GM23338 (cell line): ENCODE measurements at places on chromosomes 4 and X.

- no peak for DNase-seq
Measured at GRCh38 chr4:22874334-22874912, 181.7 kb downstream of the GBA3 start.

DNA sequence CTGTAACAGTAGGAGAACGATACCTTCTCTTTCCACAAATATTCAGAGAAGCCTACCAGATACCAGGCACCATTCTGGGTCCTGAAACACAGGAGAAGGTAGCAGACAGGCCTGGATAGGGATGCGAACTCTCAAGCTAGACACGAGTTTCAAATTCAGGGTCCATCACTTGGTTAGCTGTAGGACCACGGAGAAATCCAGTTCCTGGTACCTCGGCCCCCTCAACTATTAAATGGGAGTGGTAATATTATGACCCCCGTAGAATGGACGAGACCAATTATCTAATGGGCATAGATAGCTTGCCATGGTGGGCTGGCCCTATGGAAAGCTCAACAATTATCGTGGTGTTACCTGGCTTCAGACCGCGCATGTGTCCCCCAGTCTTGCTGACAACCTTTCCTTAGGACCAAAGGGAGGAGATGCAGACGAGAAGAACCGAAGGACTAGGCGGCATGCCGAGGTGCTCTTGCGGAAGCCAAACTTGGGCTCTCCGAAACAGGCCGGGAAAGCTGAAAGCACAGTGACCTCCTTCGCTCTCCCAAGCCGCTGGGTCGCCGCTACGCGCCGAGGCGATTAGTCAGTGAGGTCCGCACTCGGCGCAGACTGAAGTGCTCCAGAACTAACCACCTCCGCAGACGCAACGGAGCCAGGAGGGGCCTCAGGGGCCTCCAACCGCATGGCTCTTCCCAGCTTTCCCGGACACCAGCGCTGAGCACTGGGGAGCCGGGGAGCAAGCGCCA lies 19.6 kb downstream of the NKX3-2 start:
- peak; percentile 77 for DNase-seq

DNA sequence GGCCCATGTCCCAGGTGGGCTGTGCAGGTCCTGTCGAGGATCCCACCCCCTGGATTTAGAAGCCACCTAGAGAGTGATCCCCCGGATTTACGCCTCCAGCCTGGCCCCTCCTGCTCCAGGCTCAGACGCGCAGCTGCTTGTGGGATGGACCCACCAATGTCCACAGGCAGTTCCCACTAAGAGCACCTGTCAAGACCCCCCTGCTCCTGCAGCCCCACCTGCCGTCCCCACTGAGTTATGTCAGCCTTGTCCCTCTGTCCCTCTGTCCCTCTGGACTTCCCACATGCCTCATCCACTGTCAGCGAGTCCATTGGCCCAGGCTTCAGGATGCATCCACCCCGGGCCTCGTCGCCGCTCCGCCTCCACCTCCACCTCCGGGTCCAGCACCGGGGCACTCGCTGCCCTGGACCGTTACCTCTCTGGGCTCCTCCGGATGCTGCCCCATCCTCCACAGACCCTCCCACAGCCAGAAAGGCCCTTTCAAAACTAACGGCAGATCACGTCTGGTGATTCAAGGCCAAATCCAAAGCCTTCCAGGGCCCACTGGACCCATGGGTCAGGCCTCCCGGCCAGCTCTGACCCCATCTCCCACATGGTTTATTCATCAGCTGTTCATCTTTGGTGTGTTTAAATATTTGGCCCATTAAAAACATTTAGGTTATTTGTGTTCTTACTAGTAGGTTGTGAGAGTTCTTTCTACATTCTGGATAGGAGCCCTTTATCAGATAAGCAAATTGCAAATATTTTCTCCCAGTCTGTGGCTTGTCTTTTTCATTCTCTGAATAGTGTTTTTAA lies 28.3 kb downstream of the HTRA3 start:
- no peak for DNase-seq

GRCh38 chr4:150158041-150158440 lies 79.8 kb downstream of the DCLK2 start:
- no peak for DNase-seq

GRCh38 chr4:41192136-41192535 lies 22.2 kb downstream of the APBB2 start:
- no peak for DNase-seq

DNA sequence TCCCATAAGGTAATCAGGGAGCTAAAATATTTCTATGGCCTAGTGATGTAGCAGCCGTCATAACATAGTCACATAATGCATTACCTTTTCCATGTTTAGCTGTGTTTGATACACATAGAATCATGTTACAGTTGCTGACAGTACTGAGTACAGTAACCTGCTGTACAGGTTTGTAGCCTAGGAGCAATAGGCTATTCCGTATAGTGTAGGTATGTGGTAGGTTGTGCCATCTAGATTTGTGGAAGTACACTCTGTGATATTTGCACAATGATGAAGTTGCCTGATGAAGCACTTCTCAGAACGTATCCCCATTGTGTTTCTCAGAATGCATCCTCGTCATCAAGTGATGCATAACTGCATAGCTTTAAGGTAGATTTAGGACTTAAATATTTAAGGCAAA lies 495.6 kb upstream of the ZFP42 start:
- DNase-seq = no peak

DNA sequence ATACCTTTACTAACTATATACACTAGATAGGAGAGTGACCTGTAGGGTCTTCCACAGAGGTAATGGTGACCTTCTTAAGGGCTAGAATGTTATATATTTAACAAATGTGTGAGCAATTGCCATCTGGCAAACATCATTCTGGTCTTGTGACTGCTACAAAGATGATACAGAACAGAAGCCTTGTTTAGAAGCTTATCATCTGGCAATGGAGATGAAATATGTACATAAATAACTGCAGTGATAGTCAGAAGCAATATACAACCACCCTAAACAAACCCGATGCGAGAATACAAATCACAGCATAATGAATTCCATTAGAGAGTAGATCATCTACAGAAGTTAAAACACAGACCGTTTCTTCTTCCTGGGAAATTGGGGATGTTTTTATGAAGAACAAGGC lies 952.7 kb upstream of the SLIT2 start:
- no peak for DNase-seq

DNA sequence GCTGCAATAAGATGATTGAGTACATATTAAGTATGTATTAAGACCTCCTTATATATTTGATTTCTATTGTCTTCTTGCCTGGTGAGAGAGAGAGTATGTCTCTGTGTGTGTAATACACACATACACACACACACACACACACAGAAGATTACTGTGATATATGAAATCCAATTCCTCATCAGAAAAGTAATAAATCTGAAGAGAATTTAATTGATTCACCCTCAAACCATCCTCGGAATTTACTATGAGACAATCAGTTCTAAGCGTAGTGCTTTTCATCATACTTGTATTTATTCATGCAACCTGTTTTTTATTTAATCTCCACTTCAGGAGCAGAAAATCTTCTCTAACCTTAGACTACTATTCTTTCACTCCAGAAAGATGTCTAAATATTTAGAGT lies 62.3 kb upstream of the TLL1 start:
- DNase-seq = no peak

- DNase-seq = peak; percentile 19
Measured at GRCh38 chr4:39976945-39977488, 694 bp downstream of the PDS5A start.

GRCh38 chr4:28259951-28260350 lies 1399.3 kb downstream of the STIM2 start:
- DNase-seq = no peak

DNA sequence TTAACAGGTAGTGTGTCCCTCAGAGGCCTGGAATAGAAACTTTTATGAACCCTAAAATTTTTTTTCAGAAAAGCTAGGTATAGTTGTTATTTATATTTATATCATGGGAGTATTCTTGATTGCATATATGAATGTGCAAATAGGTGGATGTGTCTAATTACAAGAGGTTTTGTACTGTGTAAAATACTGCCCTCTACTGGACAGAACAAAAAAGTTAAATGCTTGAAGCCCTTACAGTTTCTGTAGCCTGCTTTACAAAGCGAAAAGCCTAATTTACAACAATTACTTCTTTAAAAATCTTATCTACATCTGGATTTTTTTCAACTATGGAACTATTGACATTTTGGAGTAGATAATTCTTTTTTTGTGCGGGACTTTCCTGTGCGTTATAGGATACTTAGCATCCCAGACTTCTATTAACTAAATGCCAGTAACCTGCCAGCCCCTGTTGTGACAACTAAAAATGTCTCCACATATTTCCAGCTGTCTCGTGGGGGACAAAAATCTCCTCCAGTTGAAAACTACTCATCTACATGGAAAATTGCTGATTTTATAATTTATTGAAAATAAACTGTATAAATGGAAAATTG lies 35.1 kb downstream of the ENPEP start:
- DNase-seq = peak; percentile 78

GRCh38 chr4:67743194-67743593 lies 11.0 kb downstream of the GNRHR start:
- no peak for DNase-seq

- no peak for DNase-seq
Measured at GRCh38 chrX:55777596-55777995, 60.0 kb downstream of the RRAGB start.

GRCh38 chrX:47595716-47596251 lies 13.5 kb downstream of the TIMP1 start:
- DNase-seq = no peak

DNA sequence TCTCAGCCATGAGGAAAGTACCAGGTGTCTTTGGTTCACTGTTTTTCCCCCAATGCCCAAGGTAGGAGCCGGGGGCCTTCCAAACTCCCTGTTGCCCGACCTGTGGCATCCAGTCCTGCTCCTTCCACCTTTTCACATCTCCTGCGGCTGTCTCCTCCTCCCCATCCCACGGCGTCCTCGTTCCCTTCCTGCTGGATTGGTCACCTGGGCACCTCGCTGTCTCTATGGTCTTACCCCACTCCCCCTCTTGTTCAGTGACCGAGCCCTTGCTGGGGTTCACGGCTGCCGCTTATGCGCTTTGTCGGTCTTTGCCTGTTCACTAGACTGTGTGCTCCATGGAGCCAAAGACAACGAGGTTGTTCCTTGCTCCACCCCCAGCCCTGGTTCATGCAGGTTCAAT lies 188.7 kb upstream of the PSAPL1 start:
- no peak for DNase-seq

- DNase-seq = no peak
Measured at GRCh38 chr4:128177498-128177897, 110.1 kb downstream of the PGRMC2 start.

DNA sequence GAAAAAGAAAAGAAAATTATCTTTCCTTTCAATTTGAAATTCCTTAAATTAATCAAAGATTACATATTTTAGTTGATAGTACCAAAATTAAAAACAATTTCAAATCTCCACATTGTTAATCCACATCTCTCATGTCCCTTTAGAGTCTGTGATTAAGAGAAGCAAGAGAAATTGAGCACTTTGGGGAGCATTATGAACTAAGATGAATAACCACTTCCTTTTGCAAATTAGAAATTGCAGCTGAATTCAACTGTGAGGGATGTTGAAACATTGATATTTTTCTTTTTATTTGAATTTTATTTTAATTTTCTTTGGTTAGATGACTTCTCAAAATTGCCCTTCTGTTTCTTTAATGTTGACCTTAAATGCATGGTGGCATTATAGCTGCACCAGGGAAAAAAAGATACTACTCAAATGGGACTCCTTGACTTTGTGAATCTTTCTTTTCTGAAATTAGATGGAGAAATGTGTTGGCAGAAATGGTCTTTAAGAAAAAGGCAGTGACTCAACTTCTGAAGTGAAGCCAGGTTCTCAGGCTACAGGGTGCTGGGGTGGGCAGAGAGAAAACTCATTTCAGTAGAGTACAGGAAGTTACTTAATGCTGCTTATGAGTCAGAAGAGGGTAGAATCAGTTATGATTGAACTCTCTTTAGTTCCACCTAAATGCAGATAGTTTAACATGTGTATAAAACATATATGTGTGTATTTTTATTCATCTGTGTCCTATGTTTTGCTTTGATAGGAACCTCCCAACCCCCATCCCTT lies 92.0 kb upstream of the TNIP3 start:
- no peak for DNase-seq

DNA sequence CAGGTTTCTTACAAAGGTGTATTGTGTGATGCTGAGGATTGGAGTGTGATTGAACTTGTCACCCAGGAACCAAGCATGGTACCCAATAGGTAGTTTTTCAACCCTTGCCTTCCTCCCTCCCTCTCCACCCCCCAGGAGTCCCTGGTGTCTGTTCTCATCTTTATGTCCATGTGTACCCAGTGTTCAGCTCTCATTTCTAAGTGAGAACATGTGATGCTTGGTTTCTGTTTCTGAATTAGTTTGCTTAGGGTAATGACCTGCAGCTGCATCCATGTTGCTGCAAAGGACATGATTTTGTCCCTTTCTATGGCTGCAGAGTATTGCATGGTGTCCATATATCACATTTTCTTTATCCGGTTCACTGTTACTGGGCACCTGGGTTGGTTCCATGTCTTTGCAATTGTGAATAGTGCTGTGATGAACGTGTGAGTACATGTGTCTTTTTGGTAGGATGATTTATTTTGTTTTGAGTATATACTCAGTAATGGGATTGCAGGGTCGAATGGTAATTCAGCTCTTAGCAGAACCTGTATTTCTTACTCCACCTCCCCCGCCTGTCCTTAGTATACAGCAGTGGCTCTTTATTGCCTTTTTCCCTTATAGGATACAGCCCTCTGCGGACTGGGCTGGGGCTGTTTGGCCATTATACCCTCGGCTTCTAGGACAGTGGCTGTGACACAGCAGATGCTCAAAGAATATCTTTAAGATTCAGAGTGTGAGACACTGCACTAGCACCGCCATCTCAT lies 145.4 kb downstream of the PTTG2 start:
- no peak for DNase-seq

DNA sequence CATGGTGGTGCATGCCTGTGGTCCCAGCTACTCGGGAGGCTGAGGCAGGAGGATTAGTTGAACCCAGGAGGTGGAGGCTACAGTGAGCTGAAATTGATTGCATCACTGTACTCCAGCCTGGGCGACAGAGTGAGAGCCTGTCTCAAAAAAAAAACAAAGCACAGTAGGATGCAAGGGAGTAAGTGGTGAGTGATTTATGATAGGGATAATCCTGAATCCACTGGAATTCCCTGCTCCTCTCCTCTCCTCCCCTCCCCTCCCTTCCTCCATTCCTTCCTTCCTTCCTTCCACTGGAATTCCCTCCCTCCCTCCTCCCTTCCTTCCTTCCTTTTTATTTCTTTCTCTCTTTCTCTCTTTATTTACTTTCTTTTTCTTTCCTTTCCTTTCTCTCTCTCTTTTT lies 40.9 kb upstream of the NKRF start:
- DNase-seq = no peak

DNA sequence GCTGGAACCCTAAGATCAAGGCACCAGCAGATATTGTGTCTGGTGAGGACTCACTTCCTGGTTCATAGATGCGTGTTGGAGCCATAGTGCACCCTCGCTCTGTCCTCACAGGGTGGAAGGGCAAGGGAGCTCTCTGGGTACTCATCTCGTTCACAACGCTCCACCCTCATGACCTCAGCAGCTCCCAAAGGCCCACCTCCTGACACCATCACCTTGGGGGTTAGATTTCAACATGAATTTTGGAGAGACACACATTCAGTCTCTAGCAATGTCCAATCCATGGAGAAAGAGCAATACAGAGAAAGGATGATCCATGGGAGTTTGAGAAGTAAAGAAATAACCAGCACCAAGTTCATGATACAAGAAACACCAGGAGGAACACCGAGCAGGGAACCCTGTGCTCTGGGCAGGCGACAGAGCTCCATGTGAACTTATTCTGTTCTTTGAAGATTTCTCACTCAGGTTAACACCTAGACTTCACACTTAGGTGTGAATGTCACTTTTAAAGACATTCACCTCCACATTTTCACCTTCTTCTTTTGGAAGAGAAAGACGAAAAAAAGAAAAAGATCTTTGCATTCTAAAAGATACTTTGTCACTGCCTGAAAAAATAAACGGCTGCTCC lies 171.8 kb upstream of the FAM9B start:
- no peak for DNase-seq

GRCh38 chrX:71198066-71198465 lies 25.0 kb upstream of the GJB1 start:
- DNase-seq = no peak
